ENCODE measurements at places on chromosomes 12 and 14.

GRCh38 chr12:107530701-107531100 lies 154.9 kb upstream of the PWP1 start:
- DNase-seq = no peak

GRCh38 chr12:112124918-112125249 lies 476 bp upstream of the TRAFD1 start:
- no peak for DNase-seq

- DNase-seq = no peak
Measured at GRCh38 chr14:75806352-75806832, 145.3 kb downstream of the TTLL5 start.

DNA sequence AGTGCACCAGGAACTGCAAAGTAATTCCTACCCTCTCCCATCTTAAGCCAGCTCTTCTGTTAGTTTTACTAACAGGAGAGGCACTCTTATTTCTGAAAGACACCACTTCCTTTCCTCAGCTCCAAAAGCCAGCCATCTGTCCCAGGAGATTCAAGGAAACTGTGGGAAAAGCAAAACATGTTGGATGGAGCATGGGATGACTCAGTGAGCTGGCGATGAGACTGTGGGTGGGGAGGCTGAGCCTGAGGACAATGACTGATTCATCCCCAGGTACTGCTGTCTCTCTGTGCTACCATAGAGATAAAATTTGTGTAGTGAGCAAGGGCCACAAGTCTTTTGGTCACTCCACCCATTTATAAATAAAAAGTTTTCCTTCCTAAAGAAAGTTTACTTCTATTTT lies 141.4 kb downstream of the MYRFL start:
- no peak for DNase-seq

DNA sequence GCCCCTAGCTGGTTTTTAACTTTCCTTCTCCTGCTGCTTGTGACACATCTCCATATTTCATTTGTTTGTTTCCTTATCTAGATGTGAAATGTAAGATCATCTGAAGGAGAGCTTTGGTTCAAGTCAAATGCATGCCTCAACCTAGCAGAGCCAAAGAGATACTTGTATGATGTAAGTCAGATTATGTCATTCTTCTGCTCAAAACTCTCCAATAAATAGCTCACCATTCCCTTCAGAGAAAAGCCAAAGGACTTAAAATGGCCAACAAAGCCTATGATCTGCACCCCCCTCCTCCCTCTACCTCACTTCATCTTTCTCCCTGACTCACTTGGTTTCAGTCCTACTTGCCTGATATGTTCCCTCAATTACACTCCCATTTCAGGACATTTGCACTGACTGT lies 68.1 kb downstream of the COX16 start:
- DNase-seq = no peak

DNA sequence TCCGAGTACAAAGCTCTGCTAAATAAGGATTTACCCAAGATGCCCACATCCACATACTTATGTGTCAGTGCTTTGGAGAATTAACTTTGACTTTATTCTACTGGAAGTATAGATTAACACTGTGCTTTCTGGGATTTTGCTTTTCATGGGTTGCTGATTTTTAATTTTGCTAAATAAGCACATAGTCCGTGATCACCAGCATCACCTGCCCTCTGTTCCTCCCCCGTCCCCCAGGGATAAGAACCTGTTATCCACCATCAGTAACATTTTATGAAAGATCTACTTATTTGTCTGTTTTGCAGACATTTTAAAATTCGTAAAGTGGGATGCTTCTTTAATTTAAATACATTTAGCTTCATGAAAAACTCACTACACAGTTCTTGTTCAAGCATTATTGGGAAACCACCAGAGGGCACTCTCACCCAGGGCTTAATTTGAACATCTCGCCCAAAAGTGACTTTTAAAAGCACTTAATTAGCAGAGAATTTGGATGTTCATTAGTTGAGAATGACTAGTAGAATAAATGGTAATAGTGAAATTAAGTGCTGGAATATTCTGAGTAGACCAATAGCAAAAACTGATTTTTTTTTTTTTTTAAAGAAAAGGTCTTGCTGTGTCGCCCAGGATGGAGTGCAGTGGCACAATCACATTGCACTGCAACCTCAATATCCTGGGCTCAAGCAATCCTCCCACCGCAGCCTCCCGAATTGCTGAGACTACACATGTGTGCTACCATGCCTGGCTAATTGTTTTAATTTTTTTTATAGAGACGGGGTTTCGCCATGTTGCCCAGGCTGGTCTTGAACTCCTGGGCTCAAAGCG lies 35.7 kb downstream of the MRPL42 start:
- DNase-seq = peak; percentile 34
